ENCODE measurements at places on chromosomes 1 and 21. TPM values are rescaled to one million over a fixed set of nuclear protein-coding genes. Genes with fewer than 3 reads are reported as not detected.
A peak's percentile ranks its signal among the peaks of the same experiment; 100 is the strongest.

The CD34 gene
- total RNA-seq: 2.4 TPM

The SHCBP1L gene
- total RNA-seq: not detected

The A3GALT2 gene
- not detected for total RNA-seq

The INSRR gene
- not detected for total RNA-seq

The ZNF648 gene
- not detected for total RNA-seq

The LRRC39 gene
- 2.4 TPM for total RNA-seq

The DMBX1 gene
- 1.4 TPM for total RNA-seq

The GNAT2 gene
- not detected for total RNA-seq

The S100A7A gene
- total RNA-seq: 2.9 TPM

The APOBEC4 gene
- total RNA-seq: 4.6 TPM

- no peak for DNase-seq
These were observed 9.6 kb downstream of the TAGLN2 start for GRCh38 chr1:159915571-159916241.

DNA sequence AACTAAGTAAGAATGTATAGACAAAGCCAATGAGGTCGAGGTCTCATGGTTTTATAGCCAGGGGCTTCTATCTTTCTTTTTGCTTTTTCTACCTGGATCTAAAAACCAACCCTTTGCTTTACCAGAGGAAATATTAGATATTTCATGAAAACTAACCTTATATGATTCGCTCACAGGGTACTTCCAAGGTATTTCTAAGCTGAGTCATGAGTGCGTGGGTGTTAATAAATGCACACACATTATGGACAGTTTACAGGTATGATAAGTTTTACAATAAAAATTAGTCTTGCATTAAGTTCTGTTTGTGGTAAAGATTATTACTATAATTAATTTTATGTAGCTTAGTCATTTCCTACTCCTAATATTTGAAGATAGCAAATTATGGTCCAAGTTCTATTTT, 217.2 kb downstream of the CHRM3 start:
- DNase-seq: no peak

GRCh38 chr1:177282976-177283375, 112.2 kb downstream of the BRINP2 start:
- no peak for DNase-seq

DNA sequence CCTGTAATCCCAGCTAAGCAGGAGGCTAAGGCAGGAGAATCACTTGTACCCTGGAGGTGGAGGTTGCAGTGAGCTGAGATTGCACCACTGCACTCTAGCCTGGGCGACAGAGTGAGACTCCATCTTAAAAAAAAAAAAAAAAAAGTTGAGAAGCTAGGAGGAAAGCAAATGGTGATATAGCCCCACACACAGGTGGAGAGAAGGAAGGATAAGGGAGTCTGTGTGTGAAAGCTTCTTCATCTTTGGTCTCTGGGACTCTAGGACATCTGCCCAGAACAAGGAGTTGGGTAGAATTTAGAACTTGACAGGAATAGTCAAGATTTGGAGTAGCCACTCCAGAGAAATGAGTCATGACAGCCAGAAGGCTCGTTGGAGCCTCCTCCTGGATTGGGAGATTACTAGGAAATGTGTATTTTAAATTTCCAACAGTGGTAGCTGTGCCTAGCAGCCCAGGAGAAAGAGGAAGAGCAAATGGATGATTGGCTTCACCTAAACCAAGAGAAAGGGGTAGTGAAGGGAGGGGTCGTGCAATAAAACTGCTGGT, 19.9 kb downstream of the NPL start:
- DNase-seq: no peak

- peak; percentile 32 for DNase-seq
These were observed 10.8 kb downstream of the OSBPL9 start for GRCh38 chr1:51627672-51628071.

DNA sequence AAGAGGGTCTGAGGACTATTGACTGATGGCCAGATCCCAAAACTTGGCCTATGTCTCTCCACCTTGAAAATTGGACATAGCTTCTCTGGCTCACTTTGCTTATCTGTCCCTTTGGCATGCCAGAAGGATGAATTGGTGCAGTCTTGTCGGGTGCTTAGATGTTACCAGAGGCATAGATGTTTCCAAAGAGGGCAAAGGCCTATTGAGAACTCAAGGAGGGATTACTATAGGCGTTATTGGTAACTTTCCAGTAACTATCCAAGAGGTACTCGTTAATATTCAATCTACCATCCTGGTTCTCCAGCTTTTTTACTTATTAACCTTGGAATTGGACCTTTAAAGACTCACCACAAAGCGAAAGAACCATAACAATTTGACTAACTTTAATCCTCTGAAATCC, 368.3 kb upstream of the ESRRG start:
- no peak for DNase-seq

GRCh38 chr1:25205786-25206185, 26.5 kb downstream of the SYF2 start:
- DNase-seq: no peak

DNA sequence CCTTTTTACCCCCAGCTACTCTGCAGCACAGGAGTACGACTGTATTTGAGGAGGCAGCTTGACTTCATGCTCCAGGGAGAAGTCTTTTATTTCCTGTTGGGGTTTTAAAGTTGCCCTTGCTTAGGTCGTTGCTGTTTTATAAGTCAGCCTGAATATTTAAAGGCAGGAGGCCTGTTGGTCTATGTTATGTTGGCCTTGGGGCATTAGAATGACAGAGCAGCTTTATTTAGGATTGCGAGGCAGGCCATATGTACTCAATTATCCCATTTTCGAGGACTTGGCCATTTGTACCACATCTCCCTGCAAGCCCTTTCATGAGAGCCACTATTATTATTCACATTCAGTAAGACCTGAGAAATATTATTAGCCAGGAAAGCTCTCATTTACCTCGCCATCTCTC, 47.0 kb downstream of the KIF26B start:
- DNase-seq: no peak

DNA sequence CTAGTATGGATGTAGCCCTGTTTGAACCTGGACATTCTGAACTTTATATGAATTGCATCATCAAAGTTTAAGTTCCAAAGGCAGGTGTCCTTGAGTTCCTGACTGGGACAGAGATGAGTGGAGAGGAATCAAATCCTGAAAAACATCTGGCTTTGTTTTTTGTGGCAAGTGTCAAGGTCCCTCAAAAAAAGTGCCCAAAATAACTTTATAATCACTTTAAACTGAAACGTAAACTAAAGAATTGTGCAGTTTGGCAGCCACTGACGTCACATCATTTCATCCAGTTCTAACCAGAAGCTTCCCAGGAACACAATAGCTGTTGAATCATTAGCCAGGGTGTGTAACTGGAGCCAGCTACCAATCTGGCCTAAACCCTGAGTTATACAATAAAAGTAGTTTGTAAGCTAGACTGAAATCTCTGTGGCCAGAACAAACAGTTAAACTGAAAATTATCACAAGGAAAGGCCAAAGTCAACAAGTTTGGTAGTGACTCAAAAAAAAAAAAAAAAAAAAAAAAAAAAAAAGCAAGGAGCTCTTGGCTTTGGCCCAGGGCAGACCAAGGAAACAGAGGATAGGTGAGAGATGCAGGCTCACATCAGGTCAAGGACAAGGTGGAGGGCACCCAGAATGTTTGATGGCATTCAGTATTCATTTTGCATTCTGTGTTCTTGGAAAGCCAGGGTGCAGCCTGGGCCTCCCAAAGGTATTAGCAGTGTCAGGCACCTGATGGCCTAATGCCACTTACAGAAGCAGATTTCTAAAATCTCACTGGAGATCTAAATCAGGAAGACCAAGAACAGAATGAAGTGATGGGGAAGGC, 74.3 kb downstream of the TNFSF18 start:
- DNase-seq: no peak

DNA sequence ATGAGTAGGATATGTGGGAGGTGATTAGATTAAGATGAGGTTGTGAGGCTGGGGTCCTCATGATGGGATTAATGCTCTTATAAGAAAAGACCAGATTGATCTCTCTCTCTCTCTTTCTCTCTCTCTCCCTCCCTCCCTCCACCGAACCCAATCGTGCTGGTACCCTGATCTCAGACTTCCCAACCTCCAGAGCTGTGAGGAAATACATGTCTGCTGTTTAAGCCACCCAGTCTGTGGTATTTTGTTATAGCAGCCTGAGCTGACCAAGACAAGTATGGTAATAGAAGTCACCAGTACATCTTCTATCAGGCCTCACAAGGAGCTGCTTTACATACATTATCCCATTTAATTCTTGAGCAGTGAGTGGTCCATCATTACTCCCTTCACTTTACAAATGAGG, 149.8 kb downstream of the RUNX1 start:
- DNase-seq: no peak

DNA sequence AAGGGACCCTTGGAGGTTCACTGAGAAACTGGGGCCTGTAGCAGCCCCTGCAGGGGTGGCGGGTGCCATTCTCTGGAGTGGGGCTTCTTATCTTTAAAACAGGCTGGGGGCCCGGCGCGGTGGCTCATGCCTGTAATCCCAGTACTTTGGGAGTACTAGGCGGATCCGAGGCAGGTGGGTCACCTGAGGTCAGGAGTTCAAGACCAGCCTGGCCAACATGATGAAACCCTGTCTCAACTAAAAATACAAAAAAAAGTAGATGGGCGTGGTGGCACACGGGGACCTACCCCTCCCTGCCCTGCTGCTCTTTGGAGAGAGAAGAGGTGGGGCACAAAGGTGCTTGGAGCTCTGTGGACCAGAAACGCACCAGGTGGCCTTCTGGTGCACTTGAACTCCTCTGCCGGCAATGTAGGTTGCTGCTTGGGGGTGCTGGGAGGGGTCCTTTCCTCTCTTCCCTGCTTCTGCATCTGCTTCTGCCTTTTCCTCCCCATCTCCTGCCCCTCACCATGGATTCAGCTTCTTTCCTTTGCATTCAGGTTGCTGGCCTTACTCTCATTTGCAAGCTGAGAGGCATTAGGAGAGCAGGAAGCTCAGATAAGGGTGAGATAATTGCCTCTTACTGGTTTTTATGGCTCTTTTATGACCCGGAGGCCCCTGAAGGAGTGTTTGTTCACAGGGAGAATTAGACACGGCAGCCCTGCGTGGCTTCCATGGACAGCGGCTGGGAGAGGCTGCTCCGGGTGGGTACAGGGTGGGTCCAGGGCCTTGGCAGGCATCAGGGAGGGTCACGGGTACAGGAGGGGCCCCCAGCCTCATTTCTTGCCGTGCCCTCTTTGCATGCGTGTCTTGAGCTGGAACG, 57.4 kb downstream of the ARHGEF10L start:
- DNase-seq: no peak

DNA sequence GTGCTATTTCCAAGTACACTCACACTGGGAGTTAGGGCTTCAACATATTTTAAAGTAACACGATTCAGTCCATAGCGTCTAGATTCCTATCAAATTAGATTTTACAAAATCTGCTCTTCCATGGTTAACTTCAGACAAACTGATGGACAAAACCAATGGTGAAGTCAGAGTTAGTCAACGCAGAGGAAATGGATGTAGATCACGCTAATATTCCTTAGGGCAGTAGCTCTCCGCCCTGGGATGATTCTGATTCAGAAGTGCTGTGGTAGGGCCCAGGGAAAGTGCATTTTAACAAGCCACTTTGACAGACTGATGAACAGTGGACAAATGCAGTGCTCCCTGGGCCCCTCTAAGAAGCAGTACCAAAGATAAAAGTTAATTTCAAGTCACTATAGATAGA, 83.2 kb downstream of the HIVEP3 start:
- DNase-seq: no peak

- DNase-seq: no peak
These were observed 36.4 kb upstream of the HSD17B7 start for GRCh38 chr1:162753998-162754585.

- DNase-seq: no peak
These were observed 2.4 kb downstream of the CD84 start for GRCh38 chr1:160576884-160577283.

GRCh38 chr1:54502342-54502741, 45.7 kb upstream of the ACOT11 start:
- DNase-seq: no peak

DNA sequence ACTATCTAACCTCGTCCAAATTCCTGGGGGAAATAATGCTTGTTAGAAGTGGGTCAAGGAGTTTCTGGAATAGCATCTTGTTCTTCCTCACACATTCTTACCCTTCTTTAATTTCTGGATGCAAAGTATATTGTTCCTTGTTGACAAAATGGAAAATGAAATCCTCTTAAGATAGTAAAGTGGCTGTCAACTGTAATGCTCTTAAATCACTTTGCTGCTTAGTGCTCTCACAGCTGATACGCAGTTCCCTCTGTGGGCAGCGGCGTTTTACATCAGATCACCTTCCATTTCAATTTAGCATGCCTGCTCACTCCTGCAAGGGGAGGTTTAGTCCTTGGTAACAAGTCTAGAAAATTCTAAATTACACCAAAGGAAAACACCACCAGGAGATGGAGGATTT, 113.1 kb downstream of the DNM3 start:
- no peak for DNase-seq

DNA sequence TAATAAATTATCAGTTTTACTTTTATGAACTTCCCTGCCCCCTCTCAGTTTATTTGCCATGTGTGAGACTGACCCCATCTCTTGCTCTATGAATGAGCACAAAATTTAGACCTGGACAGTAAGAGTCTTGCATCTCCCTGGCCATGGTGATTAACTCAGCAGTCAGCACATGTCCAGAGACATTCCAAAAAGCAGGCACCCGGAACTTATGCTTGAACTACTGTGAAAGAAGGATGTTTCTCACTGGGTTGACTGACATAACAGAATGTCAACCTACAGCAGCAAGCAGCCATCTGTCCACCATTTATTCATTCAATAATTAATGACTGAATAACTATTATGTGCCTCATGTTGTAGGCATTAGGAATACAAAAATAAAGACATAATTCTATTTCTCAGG, 11.3 kb upstream of the SEC16B start:
- no peak for DNase-seq

DNA sequence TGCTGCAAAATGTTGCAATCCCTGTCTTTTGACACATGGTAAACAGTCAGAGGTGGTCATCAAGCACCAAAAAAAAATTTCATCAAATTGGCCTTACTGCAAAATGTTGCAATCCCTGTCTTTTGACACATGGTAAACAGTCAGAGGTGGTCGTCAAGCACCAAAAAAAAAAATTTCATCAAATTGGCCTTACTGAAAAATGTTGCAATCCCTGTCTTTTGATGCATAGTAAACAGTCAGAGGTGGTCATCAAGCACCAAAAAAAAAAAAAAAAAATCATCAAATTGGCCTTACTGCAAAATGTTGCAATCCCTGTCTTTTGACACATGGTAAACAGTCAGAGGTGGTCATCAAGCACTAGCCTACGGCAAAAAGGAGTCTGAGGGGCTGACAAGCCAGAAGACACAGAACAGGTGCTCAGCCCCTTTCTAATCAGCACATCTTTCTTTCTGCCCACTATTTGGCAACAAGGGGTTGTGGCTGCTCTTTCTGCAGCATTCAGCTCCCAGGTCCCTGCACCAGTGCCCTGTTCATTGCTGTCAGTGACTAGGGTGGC, 223.8 kb downstream of the KCNH1 start:
- DNase-seq: no peak

DNA sequence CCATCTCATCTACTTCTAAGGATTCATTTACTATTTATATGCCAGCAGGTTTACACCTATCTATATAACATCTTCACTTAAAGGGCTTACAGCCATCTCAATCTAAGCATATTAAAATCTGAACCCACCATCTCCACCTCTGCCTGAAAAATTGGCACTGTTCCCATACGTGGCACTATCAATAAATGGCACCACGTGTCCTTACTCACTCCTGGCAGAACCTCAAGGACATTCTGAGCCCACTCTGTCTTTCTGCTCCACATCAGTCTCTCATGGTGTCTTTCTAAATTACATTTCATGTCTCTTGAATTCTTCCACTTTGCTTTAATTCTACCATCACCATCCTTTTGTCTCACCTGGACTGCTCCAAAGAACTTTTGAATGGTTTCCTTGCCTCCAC, 72.2 kb upstream of the HOOK1 start:
- DNase-seq: no peak

- no peak for DNase-seq
These were observed 26.6 kb downstream of the DOP1B start for GRCh38 chr21:36183144-36183795.

- DNase-seq: no peak
These were observed 245.4 kb downstream of the TNR start for GRCh38 chr1:175498002-175498401.

Measured in umbilical cord (tissue), 2 donors.